CD4-positive, alpha-beta T cell treated with Interleukin-17A for 4 hours (primary cell): ENCODE measurements at places on chromosomes 5 and 9.
A peak's percentile ranks its signal among the peaks of the same experiment; 100 is the strongest.

GRCh38 chr9:121345070-121345469, 25.0 kb downstream of the STOM start:
- DNase-seq = no peak

GRCh38 chr9:78396087-78396486, 99.2 kb downstream of the PSAT1 start:
- DNase-seq = no peak

GRCh38 chr9:86668488-86668887, 278.8 kb downstream of the GAS1 start:
- no peak for DNase-seq

- no peak for DNase-seq
Observed at GRCh38 chr9:87283585-87283984, 214.1 kb upstream of the DAPK1 start.

- no peak for DNase-seq
Observed at GRCh38 chr9:99745085-99745484, 76.6 kb upstream of the NR4A3 start.

GRCh38 chr5:143557061-143557818, 153.8 kb upstream of the NR3C1 start:
- no peak for DNase-seq

DNA sequence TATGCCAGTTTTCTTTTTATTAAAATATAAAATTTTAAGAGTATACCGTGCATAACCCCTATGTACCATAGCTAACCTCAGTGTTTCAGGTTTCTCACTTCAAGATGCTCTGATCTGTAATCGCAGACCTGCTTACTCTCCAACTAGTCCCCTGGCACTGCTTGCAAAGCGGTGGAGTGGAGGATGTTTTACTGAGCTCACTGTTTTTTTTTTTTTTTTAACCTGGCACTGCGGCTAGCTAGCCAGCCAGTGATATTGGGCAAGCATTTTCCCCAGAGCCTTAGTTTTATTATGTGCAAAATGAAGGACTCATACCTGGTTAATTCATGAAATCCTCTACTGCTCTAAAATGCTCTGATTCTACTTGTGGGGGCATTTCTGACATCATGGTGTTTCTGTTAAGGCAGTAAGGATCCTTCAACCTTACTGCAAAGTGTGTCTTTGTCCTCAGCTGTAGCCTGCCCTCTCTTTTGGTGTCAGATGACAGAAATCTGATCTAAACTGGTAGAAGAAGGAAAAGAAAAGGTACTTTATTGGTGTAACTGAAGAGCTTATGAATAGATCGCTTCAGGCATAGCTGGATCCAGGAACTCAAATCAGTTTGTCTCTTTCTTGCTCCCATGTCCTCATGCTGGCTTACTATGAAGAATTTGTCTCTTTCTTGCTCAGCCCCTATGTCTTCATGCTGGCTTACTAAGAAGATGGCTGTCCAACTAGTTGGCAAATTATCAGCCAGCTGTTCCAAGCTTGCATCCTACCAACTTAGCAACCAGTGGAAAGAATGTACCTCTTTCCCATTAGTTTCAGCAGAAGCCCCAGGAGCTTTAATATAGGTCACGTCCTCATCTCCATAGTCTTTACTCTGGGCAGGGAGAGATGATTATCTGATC, 59.8 kb downstream of the DOCK2 start:
- DNase-seq = no peak

DNA sequence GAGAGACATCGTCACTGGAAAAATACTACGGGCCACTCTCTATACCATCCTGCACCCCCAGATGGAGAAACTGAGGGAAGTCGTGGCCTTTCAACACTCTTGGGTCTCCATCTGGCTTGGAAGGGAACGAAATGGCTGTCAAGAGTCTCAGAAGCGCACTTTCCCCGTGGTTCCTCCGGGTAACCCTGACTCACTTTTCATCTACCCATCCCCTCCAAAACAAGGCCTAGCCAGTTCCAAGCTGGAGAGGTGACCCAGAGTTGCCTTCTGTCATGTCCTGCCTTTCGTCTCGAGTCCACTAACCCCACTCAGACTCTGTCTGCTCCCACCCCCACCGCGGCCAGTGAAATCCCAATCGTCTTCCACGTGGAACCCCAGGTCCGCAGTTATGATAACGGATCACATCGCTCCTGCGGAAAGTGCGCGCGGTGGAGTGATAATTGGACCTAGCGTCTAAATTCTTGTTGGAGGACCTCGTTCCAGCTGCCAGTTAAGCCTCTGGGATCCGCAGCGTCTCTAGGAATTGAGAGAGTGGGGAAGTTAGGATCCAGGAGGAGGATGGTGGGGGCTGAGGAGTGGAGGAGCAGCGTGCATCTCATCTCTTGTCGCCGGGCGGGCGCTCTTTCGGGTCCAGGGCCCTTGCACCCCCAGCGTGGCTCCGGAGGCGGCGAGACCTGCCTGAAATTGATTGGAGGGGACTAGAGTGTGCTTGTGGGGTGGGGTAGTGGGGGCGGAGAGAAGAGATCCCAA, 4.6 kb downstream of the CDKN2A start:
- no peak for DNase-seq

DNA sequence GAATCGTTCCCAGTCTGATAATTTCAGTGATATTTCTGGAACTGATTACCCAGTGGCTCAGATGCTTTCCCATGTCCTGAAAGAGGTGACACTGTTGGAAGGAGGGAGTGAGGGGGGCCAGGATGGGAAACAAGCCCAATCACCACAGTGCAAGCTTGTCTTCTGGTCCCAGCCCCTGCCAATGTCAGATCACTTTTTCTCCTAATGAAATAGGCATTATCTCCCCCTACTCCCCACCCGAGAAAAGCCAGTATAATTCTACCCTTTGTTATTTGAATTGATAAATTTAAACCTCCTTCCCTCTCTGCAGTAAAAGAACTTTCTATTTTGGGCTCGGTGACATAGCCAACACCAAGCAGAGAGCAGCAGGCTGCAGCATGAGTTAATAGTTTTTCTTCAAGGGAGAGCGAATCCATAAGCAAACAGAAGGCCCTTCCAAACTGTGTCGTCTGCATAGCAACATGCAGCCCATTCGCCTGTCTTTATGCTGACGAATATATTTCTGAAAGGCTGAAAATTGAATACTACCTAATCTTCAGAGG, 14.6 kb upstream of the PPP2CA start:
- no peak for DNase-seq

DNA sequence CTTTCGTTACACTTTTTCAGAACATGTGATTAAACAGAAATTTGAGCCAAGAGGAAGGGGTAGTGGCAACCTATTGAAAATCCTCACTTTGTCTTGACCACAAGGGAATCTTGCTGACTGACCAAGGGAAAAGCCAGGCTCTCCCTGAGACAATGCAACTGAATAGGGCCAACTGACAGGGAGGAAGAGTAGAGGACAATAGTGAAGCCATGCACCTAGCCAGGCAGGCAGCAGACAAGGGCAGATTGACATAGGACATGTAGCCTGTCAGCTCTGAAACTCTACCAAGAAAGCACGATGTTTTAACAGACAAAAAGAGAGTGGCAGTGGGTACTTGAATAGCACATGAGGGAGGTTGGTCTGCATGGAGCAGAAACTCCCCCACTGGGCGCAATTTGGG, 8.5 kb upstream of the TGFBR1 start:
- no peak for DNase-seq

- DNase-seq = peak; percentile 65
Observed at GRCh38 chr5:76542887-76543690, 80.1 kb downstream of the F2RL2 start.

- no peak for DNase-seq
Observed at GRCh38 chr9:87602933-87603643, 105.4 kb downstream of the DAPK1 start.

GRCh38 chr5:179123109-179123426, 62.9 kb downstream of the ZNF354C start:
- no peak for DNase-seq

- no peak for DNase-seq
Observed at GRCh38 chr5:95924720-95925377, 36.8 kb downstream of the ELL2 start.

DNA sequence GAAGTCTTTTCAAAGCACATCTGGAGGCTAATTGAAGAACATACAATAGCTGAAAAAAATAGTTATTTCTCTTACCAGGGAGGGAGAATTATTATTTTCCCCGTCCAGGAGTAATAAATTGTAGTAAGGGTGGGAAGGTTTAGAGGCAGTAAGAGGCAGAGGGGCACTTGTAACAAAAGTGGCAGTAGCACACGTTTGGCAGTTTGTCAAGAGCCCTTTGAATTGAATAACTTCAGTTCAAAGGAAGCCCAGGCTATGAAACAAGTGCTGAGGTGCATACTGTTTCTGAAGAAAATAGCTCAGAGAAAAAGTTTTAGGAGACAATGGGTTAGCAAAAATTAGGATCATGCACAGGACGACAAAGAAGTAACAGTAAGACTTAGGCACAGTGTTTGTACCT, 451.3 kb downstream of the LRRC70 start:
- no peak for DNase-seq

- DNase-seq = no peak
Observed at GRCh38 chr9:105735366-105735765, 41.0 kb downstream of the TMEM38B start.

DNA sequence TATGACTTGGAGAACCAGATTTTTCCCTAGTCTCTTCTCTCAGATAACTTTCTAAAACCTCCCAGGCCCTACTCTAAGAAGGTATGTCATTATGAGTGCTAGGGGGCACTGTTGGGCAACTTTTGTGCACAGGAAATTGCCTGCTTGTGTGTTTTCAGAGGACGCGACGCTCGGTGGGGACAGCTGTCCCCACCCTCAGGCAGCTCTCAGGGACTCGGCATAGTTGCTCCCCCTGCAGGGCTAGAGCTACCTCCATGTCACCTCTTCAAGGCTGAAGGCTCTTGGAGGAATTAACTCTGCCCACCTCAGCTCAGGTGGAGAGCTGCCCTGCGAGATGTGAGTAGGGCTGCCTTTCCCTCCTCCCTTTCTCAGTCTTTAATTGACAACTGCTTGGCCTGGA, 10.2 kb upstream of the TIFAB start:
- peak; percentile 55 for DNase-seq

- DNase-seq = no peak
Observed at GRCh38 chr9:35909274-35909673, at the start of gene SPAAR. SPAAR (plus strand) TSS chr9:35909490; CDS start chr9:35910464, 974 bp downstream.

DNA sequence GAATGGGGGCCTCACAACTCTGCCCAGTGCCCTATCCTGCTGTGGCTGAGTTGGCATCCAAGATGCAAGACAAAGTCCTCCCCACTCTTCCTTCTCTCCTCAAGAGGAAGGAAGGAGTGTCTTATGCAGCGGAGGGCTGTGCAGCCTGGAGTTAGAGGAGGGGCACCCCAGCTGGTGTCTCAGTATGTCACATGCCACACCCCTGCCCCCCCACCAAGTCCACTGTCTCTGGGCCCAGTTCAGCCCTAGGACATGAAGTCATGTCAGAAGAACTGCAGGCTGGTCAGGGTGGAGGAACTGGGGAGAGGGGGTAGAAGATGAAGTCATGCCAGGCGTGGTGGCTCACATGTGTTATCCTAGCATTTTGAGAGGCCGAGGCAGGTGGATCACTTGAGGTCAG, 28.0 kb upstream of the SLC28A3 start:
- no peak for DNase-seq

DNA sequence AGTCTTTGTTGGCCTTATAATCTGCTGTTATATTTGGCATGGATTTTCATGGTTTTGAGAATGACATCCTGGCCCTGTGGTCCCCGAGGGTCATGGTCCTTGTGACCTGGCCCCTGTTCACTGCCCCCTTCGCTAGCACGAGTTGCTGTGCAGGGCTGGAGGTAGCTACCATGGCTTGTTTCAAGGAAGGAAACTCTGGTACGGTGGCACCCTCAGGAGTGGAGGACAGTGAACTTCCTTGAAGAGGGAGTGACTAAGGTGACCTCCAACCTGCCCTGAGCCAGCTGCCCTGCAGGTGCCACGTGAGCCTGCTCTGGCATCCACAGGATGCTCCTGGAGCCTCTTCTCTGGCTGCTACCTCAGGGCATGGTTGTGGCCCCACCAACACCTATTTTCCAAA, 62.1 kb downstream of the MTAP start:
- DNase-seq = no peak

DNA sequence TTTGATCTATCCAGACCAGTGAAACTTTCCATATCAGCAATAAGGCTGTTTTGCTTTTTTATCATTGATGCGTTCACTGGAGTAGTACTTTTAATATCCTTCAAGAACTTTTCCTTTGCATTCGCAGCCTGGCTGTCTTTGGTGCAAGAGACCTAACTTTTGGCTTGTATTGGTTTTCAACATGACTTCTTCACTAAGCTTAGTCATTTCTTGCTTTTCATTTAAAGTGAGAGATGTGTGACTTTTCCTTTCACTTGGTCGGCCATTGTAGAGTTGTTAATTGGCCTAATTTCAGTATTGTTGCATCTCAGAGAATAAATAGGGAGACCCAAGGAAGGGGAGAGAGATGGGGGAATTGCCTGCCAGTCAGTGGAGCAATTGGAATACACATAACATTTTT, 26.4 kb upstream of the CMYA5 start:
- no peak for DNase-seq

- DNase-seq = no peak
Observed at GRCh38 chr9:71910650-71911060, 338 bp downstream of the ABHD17B start.

GRCh38 chr5:38450627-38451026, 105.8 kb downstream of the LIFR start:
- DNase-seq = no peak

DNA sequence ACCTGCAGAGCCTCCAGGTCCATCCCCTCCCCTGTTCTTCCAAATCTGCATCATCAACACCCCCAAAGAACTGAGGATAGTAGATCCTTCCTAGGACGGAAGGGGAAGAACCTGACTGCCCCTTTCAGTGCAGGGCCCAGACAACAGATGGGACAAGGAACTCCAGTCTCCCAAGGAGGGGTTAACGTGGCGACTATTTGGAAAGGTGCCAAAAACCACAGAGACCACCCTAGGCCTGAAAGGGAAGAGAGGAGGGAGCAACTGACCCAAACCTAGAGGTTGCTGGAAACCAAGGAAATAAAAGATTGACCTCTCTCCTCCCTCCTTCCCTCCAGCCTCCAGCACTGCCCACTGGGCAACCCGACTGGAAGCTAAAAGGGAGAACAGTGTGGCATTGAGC, 59.7 kb upstream of the NEURL1B start:
- no peak for DNase-seq

GRCh38 chr5:32505756-32506155, 61.2 kb upstream of the ZFR start:
- DNase-seq = no peak

DNA sequence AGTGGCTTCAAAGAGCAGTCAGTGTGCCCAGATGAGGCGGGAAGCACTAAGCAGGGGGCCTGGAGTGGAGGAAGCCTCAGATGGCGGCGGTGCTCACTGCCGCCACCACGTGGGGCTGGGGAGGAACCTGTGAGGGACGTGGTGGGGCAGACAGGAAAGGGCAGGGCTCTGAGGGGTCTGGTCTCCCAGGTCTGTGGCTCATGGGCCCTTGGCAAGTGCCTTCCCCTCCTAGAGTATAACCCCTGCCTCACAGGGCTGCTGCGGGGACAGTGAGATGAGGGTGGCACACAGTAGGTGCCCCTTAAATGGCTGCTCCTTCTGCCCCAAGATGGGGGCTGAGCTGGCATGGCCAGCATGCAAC, 26.6 kb downstream of the NR5A1 start:
- no peak for DNase-seq

DNA sequence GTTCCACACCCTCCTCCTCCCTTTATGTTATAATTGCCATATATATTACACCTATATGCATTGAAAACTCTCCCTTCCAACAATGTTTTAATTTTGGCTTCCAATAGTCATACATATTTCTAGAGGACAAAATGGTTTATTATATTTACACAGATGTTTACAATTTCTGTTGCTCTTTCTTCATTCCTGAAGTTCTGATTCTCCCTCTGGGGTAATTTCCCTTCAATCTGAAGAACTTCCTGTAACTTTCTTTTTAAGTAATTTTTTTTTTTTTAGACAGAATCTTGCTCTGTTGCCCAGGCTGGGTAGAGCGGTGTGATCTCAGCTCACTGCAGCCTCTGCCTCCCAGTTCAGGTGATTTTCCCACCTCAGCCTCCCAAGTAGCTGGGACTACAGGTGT, 173.0 kb upstream of the MAP1B start:
- DNase-seq = no peak
